Kidney epithelial cell (primary cell): ENCODE measurements at places on chromosomes 12 and 14. TPM values are rescaled to one million over a fixed set of nuclear protein-coding genes. Genes with fewer than 3 reads are reported as not detected.

RNF212B gene
- total RNA-seq: not detected in 2 replicates

OVCH1 gene
- total RNA-seq: not detected in 2 replicates

RHOJ gene
- total RNA-seq: 0.21 and 0.54 TPM in 2 replicates

PAPLN gene
- 23.3 and 31.9 TPM in 2 replicates for total RNA-seq

PTCSC3 gene
- not detected in 2 replicates for total RNA-seq

FRMD6 gene
- total RNA-seq: 206 and 228 TPM in 2 replicates

AMDHD1 gene
- total RNA-seq: 0.41 and 0.67 TPM in 2 replicates

SMCO2 gene
- 0.58 and 1.5 TPM in 2 replicates for total RNA-seq

PABPN1 gene
- total RNA-seq: 61.4 and 70.7 TPM in 2 replicates

ETNK1 gene
- 24.6 and 27.4 TPM in 2 replicates for total RNA-seq

COQ6 gene
- 24.4 and 34.0 TPM in 2 replicates for total RNA-seq

ART4 gene
- total RNA-seq: not detected in 2 replicates
